CD8-positive, alpha-beta memory T cell (primary cell): ENCODE measurements at places on chromosomes 13 and 19. TPM values are rescaled to one million over a fixed set of nuclear protein-coding genes. Genes with fewer than 3 reads are reported as not detected.

The RFXAP gene
- total RNA-seq: 11.7 TPM

The IGFLR1 gene
- total RNA-seq: 110 TPM

The EPN1 gene
- 40.2 TPM for total RNA-seq

The PSG2 gene
- total RNA-seq: not detected

The CTXN1 gene
- total RNA-seq: 0.72 TPM

The PEX11G gene
- total RNA-seq: 0.94 TPM

The SCGB2B2 gene
- 0.29 TPM for total RNA-seq

The FXYD7 gene
- total RNA-seq: 1.0 TPM

DNA sequence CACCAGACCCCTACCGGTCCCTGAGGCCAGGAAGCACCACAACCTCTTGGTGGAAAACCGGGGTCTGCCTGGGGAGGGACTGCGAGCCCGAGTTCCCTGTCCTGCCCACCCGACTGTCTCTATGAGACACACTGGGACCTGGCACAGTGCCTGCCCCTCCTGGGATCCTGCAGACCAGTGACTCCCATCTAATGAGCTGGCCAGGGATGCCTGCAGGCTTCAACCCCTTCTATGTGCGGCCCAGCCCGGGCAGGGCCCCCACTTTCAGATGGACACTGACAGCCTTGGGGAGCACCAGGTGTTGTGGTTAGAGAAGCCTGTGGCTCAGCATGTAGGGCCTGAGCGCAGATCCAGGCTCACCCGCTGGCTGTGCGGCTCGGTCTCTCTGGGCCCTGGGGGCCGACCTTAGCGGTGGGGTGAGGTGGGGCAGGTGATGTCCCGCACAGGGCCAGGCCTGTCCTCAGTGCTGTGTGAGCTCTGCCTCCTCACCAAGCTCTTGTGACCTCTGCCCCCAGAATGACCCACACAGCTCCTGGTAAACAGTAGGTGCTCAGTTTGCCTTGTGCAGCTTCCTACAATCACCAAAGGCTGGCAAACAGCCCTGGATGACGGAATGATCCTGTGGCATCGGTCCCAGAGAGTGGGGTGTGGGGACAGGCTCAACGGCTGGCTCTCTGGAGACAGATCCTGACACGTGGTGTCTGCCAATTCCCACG lies 17.9 kb upstream of the CACTIN start:
- no peaks in the 10 kb centered on the region for H3K4me1 ChIP-seq
- no peak overlapping the region for H3K4me3 ChIP-seq
- DNase-seq: no peak
- H3K27ac ChIP-seq: no peak overlapping the region
- no peaks in the 10 kb centered on the region for H3K36me3 ChIP-seq

DNA sequence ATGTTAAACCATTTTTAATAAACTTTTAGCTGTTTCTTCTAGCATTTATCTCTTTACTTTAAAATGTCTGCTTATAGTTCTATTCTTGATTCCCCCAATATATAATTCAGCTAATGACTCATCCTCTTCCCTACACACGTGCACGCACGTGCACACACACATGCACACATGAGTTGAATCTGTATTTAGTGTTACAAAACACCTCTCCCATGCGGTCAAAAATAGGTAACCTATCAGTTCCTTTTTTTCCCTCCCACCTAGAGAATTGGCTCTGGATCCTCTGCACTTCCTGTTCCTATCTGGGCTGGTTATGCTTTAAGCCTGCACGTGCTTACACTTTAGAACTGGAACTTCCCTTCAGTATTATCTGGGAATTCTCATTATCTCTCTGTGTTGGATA lies 144.1 kb downstream of the PAN3 start:
- H3K27ac ChIP-seq: no peak overlapping the region
- H3K4me1 ChIP-seq: no peaks in the 10 kb centered on the region
- H3K4me3 ChIP-seq: no peak overlapping the region
- peaks cover 41% of the 10 kb centered on the region for H3K36me3 ChIP-seq

GRCh38 chr13:37375071-37375470 lies 223.5 kb downstream of the POSTN start:
- DNase-seq: no peak
- H3K36me3 ChIP-seq: no peaks in the 10 kb centered on the region
- no peak overlapping the region for H3K4me3 ChIP-seq
- no peaks in the 10 kb centered on the region for H3K27me3 ChIP-seq

- no peak overlapping the region for H3K4me3 ChIP-seq
- peaks cover 60% of the 10 kb centered on the region for H3K4me1 ChIP-seq
- DNase-seq: no peak
Observed at GRCh38 chr19:29947871-29948270, 5.8 kb downstream of the URI1 start.

DNA sequence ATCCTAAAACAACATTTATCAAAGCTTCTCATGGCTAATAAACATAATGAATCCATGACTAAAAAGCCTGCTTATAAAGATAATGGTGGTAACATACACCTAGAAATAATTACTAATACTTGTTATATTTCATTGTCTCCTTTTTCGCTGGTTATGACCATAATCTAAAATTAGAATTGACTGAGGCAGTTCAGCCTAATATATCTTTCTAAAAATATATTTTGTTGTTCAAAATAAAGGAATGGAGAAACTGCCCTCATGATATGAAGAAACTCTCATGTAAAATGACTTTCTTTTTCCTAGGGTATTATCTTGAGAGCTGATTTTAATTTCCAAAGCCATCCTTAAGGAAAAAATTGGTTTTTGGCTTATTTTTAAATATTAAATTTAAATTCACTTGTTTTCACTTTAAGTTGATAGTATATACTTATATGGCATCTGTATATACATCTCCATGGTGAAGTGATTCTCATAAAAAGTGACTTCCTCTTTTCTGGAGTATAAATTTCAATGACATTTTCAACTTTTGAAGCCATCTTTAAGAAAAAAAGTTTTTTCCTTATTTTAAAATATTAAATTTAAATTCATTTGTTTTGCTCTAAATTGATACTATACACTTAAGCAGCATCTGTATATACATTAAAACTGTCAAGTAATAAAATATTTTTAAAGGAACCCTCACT lies 204.6 kb downstream of the VWA8 start:
- no peaks in the 10 kb centered on the region for H3K36me3 ChIP-seq
- no peak overlapping the region for H3K27ac ChIP-seq
- no peak for DNase-seq
- H3K27me3 ChIP-seq: no peaks in the 10 kb centered on the region

DNA sequence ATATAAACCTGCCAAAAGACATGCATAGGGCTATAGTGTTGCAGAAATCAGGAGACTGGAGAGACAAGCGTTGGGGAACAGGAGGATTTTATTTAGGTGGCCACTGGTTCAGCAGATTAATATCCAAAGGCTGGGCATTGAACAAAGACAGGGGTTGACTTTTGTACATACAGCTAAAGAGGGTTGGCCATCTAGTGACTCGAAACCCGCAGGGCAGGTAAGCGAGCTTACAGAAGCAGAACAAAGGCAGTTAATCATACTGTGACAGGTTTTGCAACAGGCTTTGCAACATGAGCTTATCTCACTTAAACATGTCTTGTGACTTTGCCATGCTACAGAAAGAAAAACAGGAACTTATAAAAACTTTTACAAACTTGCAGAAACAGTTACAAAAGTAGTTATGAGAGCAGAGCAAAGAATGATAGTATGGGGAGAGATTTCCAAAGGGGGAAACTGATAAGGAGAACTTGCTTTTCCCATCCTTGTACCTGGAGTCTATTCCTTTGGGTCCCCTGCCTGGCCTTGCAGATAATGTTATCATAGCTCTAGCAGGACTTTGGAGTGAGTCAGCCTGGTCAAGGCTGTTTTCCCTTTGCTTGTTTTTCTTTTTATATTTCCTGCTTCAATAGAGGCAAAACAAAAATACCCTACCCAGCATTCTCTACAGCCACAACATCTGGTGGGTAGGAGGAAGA lies 234.2 kb downstream of the PCDH17 start:
- no peak overlapping the region for H3K4me3 ChIP-seq
- H3K36me3 ChIP-seq: no peaks in the 10 kb centered on the region
- no peaks in the 10 kb centered on the region for H3K27me3 ChIP-seq

DNA sequence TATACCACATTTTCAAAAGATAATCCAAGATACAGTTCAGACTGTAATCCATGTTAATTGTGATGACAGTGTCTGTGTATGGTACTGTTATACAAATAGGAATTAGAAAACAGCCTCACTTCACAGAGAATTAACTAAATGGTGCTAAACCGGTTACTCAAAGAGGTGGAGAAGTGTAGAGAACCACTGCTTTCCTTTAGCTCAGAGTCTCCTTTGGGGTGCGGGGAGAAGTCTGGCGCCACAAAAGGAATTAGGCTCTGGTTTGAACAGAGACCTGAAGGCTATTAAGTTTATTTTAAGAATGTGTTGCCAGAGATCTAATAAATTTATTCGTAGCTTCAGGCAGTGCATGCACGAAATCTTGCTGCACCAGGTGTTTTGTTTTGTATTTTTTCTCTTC lies 65.8 kb downstream of the FREM2 start:
- H3K27ac ChIP-seq: no peak overlapping the region
- H3K36me3 ChIP-seq: no peaks in the 10 kb centered on the region
- no peak for DNase-seq
- no peaks in the 10 kb centered on the region for H3K27me3 ChIP-seq

DNA sequence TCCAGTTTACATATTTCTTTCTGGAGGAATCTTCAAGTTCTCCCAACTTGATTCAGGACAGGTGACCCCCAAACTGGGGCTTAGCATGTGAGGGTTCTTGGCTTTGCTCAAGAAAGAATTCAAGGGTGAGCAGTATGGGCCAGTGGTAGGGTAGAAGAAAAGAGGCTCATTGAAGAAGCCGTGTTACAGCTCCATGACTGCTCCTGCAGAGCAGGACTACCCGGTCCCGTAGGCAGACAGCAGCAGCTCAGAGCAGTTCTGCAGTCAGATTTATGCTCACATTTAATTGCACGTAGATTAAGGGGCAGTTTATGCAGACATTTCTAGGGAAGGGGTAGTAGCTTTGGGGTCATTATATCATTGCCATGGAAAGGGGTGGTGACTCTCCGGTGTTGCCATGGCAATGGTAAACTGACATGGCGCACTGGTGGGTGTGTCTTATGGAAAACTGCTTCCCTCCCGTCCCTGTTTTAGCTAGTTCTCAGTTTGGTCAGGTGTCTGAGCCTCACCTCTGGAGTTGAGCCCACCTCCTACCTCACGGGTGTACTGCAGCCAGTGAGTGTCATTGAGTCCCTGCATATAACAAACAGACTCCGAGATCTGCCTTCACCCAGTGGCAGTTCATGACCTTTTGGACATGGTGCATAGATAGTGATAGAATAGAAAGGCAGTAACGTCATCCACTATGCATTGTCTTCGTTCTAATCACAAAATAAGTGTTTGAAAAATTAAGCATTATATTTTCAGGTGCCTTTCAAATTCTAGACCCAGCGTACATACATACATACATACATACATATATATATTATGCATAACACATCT lies 16.0 kb upstream of the ZNF792 start:
- H3K36me3 ChIP-seq: no peaks in the 10 kb centered on the region
- no peak overlapping the region for H3K27ac ChIP-seq
- H3K4me3 ChIP-seq: no peak overlapping the region
- H3K27me3 ChIP-seq: no peaks in the 10 kb centered on the region
- peaks cover 3% of the 10 kb centered on the region for H3K4me1 ChIP-seq
- no peak for DNase-seq

DNA sequence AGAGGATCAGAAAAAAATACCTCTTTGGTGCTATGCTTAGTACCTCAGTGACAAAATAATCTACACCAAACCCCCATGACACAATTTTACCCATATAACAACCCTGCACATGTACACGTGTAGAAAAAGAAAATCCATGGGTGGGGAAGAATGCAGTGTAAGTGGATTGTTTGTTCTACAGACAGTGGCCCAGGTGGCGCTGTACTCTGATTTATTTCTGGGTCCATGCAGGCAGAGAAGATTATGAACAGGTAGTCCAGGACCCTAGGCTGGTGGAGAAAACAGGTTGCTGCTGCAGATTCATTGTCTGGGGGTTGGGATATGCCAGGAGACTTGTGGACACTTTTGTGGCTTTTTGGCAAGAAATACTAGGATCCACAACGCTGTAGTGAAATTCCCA lies 9.1 kb downstream of the ZNF100 start:
- H3K27ac ChIP-seq: no peak overlapping the region
- H3K4me3 ChIP-seq: no peak overlapping the region
- H3K36me3 ChIP-seq: peaks cover 7% of the 10 kb centered on the region
- no peaks in the 10 kb centered on the region for H3K4me1 ChIP-seq

DNA sequence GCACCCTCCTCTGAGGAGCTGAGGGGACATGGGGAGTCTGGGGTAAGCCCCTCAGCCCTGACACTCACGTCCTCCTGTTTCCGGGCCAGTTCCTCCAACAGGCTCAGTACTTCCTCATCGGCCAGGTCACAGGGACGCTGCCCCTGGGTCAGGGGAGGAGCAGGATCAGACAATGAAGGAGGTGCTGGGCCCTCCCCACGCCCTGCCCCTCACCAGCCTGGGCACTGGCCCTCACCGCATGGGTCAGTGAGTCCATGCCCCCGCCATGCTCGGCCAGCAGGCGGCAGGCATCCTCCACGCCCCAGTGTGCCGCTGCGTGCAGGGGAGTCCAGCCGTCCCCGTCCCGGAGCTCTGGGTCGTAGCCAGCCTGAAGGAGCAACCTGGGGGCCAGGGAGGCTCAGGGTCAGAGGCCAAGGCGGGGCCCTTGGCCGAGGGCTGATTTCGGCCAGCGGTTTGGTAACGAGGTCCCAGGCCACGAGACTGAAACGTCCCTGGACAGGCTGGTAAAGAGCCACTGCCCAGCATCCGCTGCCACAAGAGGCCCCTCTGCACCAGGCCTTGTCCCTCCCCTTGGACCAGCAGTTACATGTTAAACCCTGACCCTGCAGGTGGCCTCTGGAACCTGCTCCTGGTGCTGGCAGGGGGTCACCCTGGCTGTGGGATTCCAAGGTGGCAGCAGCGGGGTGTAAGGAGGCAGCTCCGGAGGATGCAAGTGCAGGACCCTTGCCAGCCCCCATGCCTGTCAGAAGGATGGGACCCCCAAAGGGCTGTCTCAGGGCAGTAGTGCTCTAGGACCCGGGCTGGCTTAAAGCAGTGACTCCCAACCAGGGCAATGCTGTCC lies 18.5 kb downstream of the PPP1R12C start:
- no peaks in the 10 kb centered on the region for H3K4me1 ChIP-seq
- H3K27ac ChIP-seq: no peak overlapping the region
- no peak for DNase-seq
- no peaks in the 10 kb centered on the region for H3K27me3 ChIP-seq

DNA sequence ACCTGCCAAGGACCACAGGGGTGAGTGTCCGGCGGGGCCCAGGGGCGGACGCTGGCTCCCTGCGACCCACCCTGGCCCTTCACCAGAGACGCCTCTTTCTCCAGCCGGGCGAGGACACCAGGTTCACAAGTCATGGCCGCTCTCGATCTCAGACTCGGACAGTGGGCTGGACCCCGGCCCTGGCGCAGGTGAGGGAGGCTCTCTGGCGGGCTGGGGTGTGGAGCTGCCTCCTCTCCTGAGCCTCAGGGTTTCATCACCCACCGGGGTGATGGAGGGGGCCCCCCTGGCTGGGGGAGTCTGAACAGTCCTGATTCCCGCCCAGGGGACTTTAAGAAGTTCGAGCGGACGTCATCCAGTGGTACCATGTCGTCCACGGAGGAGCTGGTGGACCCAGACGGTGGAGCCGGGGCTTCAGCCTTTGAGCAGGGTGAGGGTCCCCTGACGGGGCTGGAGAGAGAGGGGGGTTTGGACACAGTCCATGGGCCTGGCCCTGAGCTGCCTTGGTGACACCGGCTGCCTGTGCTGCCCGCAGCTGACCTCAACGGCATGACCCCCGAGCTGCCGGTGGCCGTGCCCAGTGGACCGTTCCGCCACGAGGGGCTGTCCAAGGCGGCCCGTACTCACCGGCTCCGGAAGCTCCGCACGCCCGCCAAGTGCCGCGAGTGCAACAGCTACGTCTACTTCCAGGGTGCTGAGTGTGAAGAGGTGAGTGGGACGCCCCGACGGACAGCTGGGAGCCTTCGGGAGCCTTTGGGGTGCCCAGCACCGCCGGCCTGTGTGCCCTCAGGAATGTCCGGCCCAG lies 13.6 kb downstream of the ARHGAP45 start:
- no peak overlapping the region for H3K27ac ChIP-seq
- DNase-seq: no peak
- no peak overlapping the region for H3K4me3 ChIP-seq
- peaks cover 70% of the 10 kb centered on the region for H3K4me1 ChIP-seq
- H3K36me3 ChIP-seq: peaks cover 62% of the 10 kb centered on the region
